ENCODE measurements at places on chromosomes 11 and 22.
A peak's percentile ranks its signal among the peaks of the same experiment; 100 is the strongest.

- no peak for DNase-seq
These were observed 213.7 kb downstream of the TBC1D22A start for GRCh38 chr22:46976143-46976542.

DNA sequence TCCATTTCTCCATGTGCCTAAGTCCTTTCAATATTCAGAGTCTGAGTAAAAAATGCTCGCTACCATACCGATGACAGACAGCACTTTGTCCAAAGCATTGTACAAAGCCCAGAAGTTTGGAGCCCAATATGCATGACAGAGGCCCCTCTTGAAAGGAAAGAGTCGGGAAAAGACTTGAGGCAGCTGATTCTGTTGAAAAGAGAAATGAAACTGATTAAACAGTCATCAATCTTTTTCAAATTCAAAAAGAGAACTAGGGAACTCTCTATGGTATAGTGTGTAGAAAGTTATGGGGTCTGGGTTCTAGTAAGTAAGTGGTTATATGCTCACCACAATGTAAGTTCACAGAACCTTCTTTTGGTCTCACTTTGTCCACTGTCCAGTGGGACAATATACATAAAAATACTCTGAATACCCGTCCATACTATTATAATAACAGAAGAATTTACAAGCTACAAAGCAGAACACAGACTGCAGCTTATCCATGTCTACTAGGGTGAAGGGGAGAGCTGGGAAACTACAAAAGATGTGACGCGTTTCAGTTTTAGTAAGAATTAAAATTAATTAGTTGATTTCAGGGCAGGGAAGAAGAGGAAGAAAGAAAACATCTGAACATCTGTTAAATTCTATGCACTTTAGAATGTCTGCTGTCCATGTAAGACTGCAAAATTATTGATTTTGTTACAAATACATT is 26.7 kb downstream of the ALG8 start:
- no peak for DNase-seq

DNA sequence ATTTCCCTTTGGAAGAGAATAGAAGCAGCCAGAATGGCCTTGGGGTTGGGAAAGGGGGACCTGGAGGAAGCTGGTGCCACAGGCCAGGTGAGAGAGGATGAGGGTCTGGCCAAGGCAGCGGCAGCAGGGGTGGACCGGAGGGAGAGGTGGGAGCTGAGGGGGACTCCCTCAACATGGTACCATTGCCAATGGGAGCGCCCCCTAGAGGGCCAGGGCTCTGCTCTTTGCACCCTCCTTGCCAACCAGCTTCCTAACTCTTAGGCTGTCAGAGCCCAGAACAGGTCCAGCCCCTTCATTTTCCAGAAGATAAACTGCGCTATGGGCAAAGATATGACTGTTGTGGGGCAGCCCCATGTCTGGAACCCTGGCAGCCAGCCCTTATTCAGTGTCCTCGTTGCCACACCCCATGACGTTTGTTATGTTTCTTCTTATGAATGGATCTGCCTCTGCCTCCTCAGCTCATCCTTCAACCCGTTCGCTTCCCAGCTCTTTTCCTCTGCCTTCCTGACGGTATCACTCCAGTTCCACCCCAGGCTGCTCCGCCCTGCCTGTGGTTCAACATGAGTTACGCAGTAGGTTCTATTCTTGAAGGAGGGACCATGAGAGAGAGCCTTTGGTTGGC is 185.2 kb downstream of the GRIK4 start:
- no peak for DNase-seq

- no peak for DNase-seq
These were observed 443.9 kb downstream of the BUD13 start for GRCh38 chr11:116328851-116329250.

DNA sequence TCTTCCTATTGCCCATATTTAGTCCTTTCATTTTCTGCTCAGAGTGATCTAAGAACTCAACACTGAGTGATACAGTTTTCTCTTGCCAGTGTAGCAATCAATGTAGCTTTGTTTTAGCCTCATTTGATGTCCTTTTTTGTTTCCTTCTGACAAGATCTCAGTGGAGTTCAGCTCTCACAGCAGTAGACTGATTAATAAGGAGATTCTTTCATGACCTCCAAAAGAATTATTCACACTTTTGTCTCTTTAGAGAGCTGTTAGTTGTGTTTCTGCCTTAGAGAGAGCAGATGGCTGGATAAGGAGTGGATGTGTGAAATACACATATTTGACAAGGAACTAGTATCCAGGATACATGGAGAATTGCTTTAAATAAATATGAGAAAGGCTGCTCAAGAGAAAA is 6.6 kb upstream of the TMEM225 start:
- DNase-seq = no peak

- DNase-seq = no peak
These were observed 2.9 kb downstream of the SOX10 start for GRCh38 chr22:37981282-37982011.

DNA sequence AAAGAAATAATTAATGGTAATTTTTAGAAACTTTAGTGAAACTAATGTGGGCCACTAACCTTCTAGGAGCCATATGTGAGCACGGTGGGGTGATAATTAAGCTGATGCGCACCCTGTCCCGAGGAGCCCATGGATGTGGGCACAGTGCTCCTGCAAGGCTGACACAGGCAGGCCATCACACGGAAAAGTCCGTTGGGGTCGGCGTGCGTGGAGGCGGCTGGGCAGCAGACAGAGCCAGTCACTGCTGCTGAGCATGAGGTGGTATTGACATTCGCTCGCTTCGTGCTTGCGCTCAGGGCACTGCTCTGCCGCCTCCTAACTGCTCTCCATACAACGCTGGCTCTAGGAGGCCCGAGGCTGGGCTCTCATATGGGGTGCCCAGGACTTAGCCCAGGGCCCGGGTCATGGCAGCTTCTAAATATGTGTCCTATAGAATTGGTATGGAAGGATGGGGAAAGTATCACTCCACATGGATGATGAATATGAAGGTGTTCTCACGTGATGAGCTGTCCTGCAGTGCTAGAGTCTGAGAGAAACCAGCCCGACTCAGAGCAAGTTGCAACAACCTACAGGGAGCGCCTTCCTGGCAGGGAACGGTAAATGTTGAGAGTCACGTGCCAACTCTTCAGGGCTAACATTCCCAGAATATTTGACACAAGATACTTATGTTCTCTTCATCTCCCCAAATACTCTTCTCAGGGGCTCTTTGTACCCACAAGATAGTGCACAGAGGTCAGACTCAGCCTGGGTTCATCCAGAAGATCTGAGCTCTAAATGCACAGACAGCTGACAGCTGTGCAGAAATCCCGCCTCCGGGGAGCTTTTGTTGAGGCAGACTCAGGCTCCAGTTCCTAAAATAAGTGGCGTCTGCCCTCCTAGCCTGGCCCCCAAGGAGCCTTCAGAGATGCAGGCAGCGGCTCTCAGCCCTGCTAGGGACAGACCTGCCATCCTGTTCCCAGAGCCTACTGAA is 50.6 kb upstream of the ARFGAP3 start:
- no peak for DNase-seq

DNA sequence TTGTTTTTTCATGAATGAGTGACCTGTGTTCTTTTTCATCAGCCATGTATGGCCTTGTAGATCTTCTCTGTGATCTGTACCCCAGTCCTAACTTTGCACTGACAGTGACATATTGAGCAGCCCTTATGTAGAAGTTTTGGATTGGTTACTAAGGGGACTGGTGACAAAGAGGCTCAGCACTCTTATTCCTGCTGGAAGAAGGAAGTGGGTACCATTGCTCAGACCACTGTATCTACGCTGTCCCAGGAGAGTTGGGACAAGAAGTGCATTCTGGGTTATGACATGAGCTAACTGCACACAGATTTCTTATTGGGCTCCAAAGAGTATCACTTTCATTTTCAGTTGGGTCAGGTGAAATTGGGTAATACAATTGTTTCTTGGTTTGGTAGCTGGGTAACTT is 107.8 kb upstream of the RASSF10 start:
- no peak for DNase-seq

DNA sequence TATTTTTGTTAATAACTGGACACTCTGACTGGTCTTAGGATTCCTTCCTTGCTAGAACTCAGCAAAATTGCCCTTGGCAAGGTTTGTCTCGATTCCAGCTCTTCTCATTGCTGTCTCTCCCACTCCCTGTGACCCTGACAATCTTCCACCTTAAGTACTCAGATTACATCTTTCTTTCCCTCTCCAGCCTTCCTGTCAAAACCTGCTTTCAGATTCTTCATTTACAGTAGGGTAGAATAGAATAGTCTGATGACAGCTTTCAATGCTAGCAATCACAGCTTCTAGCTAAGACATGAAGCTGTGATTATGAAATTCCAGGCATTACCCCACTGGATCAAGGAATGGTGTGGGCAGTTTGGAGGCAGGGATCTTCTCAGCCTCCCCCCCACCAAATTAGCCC is 39.2 kb upstream of the LMO2 start:
- DNase-seq = no peak

GRCh38 chr11:1834062-1834610 is 654 bp upstream of the SYT8 start:
- DNase-seq = no peak

GRCh38 chr11:17388609-17389210 is at the start of gene KCNJ11:
KCNJ11 (minus strand) TSS chr11:17388659; CDS start chr11:17388091, 568 bp downstream.
- DNase-seq = peak; percentile 55

GRCh38 chr22:45240810-45241631 is at the start of gene KIAA0930:
KIAA0930 (minus strand) TSS chr22:45240894; CDS start chr22:45240703, 191 bp downstream.
- DNase-seq = peak; percentile 36

- no peak for DNase-seq
These were observed 1095.5 kb upstream of the CCDC90B start for GRCh38 chr11:84381666-84382065.

DNA sequence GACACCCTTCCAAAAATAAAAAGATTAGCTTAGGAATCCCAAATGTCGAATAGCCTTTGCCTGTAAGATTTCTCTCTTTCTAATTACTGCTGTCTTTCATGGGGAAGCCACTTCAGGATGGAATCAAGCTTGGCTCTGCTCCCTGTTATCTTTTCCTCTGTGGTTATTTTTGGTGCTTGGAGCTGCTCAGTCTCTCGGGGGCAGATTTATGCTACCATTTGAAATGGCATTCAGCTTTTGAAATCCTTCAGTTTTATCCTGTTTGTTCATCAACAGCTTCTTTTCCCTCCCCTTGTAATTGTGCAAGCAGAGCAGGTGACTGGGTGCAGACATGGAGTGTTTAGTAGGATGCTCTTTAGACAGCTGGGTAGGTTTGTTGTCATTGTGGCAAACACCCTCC is 111.0 kb downstream of the DBX1 start:
- no peak for DNase-seq

GRCh38 chr11:92829121-92829520 is 140.3 kb upstream of the MTNR1B start:
- no peak for DNase-seq

- DNase-seq = no peak
These were observed 114.7 kb downstream of the BRD1 start for GRCh38 chr22:49713003-49713402.

- no peak for DNase-seq
These were observed 87.9 kb downstream of the AMBRA1 start for GRCh38 chr11:46505741-46506482.

DNA sequence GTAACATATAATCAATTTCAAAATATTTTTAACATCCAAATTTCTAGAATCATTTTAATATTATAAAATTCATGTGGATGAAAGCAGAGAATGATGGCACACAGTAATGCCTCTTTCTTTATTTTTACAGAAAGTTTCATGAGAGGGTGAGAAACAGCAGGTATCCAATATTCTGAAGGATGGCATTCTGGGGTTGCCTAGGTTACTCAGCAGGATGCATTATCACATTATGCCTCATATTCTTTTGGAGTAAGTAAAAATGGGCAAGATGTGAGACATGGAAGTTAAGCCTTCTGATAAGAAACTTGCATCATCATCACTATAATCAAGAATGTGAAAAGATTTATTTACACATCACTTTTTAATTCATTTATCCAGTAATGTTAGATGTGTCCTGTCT is 148.7 kb upstream of the PGR start:
- peak; percentile 44 for DNase-seq

GRCh38 chr22:45460288-45461109 is 42.2 kb upstream of the FBLN1 start:
- DNase-seq = no peak

DNA sequence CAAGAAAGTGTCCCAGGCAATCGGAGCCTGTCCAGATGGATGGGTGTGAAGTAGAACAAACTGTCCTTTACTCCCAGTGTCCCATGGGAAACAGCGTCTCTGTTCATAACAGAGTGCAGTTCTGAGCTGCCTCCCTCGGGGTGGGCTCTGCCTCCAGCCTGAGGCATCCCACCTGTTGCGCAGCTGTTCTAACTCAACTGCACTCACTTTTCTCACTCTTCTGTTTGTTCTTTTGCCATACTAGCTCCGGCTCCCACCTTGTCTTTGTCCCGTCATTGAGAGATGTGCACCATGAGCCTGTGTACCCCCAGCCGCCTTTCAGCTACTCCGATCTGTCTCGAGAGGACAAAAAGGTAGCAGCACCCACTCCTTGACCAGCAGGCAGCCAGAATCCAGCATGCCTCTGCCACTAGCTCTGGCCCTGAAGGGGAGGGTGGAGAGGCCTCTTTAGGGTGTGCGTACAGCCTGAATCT is 20.7 kb upstream of the CDC42EP2 start:
- no peak for DNase-seq

GRCh38 chr11:62926680-62927455 is 5.7 kb upstream of the CHRM1 start:
- DNase-seq = no peak

GRCh38 chr11:76628408-76628947 is 42.1 kb downstream of the LRRC32 start:
- no peak for DNase-seq

DNA sequence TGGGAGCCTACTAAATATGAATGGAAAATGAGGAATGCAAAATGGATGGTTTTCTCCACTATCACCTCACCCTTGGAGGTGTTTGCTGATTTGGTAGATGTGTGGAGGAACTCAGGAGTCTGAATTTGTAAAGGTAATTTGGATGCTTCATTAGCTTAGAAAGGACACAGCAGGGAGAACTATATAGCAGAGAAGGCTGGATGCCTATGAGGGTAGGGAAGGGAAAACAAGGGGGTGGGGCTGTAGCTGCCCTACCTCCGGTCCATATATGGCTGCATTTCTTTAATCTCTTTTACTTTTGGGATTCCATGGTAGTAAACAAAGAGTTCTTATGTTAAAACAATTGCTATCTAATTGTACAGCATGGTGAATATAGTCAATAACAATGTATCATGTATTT is 4.8 kb upstream of the EHF start:
- DNase-seq = no peak

DNA sequence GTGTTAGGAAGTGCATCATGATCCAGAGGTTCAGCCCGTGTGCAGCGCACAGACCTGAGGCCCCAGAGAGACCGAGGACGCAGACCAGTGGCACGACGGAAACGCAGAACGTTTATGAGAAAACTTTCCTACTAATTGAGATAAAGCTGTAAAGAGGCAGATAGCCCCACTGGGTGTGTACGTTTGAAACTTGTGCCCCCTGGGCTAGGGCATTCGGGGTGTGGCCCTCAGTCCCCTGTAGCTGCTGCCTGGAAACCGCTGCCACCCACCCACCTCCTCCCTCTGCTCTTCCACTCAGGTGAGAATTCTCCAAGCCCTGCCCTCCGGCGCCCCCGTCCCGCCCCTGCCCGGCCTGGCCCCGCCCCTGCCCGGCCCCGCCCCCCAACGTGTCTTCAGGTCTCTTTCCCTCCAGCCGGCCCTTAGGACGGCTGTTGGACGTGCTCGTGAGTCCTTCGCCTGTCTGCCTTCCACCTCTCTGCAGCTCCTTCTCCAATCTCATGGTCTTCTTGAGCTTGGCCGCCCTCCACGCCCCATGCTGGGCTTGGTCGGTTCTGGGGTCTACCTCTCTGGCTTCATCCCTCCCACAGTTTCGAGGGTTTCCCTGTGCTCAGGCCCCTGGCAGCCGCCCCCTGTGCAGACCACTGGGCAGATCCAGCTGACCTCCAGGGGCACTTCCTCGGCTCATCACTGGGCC is 12.1 kb downstream of the MAPK8IP2 start:
- DNase-seq = no peak
